ENCODE measurements at places on chromosomes 4 and X.

- DNase-seq, result no peak
Observed at GRCh38 chr4:73718375-73719373, 21.7 kb upstream of the CXCL8 start.

DNA sequence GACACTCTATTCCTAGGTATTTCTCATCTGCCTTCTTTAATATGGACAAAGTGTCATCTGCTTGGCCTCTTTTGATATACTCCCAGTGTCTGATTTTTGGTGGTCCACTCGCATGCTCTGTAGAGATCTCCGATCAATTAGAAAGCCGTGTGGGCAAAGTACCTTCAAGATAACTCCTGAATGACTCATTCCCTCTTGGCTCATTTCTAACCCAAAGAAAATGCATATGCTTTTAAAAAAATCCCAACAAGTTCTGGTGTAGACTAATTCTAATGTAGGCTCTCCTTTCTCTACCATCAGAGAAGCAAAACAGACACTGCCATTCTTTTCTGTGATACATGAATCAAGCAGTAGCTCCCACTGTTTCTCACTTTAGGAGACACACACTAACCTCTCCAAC lies 714.9 kb upstream of the ADGRL3 start:
- DNase-seq, result no peak

DNA sequence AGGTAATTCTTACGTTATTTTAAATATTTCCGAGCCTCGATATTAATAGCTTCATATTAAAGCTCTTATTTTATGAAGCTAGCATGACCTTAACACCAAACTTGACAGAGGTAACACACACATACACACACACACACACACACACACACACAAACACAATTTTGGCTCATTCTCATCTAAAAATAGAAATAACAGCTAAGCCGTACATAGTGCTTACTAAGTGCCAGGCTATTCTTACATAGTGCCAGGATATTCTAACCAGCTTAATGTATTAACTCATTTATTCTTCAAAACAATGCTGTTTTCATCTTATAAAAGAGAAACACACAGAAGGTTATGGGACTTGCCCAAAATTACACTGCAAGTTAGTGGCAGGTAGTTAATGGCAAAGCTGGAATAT lies 87.0 kb upstream of the BLTP1 start:
- DNase-seq, result no peak

DNA sequence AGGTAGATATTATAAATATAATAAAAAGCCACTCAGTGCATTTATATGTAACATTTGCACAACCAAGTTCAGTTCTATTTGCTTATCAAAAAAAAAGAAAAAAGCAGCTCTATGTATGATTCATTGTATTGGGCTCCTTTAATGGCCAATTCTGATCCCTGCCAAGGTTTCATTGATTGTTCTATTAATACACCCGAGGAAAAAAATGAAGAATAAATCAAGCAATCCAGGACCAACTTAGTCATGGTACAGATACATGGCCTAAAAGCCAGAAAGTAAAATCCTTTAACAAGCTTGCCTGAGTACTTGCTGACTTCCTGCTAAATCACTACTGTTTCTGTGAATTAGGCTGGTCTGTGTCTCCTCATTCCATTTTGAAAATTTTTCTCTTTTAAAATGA lies 77.6 kb upstream of the PCDH7 start:
- no peak for DNase-seq

DNA sequence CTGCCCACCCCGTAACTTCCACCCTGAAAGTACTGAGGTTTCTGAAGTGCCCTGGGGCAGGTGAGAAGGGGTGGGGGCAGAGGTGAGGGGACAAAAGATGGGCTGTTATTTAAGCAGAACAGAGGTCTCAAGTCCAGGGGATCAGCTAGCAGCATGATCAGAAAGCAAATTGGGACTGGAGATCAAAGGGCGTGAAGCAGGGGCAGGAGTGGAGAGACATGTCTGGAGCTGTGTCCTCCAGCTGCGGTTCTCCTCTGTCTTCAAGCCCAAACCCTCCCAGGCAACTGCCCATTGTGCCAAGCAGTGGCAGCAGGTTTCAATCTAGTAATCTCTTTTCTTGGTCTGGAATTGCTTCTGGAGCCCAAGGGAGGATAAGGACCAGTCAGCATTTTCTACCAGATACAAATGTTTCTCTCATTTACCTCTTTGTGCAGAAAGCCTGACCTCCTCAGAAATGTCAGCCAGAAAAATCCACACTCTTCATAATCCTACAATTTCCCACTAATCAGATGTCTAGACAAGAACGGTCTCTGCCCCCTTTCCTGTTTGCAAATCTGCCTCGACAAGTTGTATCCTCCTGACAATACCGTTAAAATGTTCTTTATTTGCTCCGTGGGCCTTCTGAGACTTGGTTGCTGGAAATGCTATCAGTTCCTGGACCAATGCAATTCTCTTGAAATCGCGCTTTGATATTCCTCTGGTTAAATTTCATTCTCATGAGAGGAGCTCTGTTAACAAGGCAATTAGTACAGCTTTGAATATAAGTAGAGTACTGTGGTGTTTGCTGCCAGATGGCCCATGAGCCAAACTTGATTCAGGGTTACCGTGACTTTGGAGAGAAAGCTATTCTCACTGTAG lies 23.2 kb upstream of the RASL11B start:
- no peak for DNase-seq

- DNase-seq, result no peak
Observed at GRCh38 chr4:94221916-94222315, 14.3 kb downstream of the SMARCAD1 start.

DNA sequence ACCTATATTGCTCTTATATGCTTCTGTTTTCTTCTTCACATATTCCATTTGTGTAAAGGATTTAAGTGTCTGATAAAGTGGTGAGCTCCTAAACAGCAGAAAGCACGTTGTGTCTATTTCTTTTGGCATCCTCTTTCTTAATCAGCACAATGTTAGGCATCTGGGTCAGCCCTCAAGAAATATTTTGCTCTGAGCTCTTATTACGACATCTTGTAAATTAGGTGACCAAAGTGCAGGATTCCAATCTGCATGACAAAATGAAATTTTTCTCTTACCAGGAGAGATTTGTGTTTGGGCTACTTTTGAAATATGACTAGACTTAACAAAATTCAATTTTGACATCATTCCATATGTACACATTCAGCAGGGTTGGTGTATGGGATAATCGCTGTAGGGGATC lies 210.0 kb upstream of the IGFBP7 start:
- no peak for DNase-seq

- no peak for DNase-seq
Observed at GRCh38 chr4:81152839-81153713, 61.9 kb downstream of the PRKG2 start.

- DNase-seq, result peak; percentile 39
Observed at GRCh38 chr4:159269116-159269515, 166.2 kb downstream of the RAPGEF2 start.

DNA sequence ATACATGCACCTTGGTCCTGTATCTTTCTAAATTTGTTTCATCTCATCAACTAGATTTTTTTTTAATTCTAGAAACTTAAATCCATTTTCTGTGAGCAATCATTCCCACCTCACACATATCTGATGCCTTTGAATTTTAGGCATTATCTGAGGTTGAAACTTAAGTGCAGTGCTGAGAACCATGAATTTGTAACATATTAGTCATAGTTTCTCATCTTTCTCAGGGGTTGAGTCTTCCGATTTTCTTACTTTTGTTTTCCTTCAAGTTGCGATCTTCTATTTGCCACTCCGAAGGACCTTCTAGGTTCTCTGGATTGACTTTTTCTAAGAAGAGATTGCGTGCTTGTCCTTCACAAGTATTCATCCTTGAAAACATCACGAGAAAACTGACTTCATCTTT lies 3.7 kb upstream of the NR0B1 start:
- no peak for DNase-seq

- no peak for DNase-seq
Observed at GRCh38 chrX:95885074-95885473, 799.6 kb upstream of the DIAPH2 start.

DNA sequence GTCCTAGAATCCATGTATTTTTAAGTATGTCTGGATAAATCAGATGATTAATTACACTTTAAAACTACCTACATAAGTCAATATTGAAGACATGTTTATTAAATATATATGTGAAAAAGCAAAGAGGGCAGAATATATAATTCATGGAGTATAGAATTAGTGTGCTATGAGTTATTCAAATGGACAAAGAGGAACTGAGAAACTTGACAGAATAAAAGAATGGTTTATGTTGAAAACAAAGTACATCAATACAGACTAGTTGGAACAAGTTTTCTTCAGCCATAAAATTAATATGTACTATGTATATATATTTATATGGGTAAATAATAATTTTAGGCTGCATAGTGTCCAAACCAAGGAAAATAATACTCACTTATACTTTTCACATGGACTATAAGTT lies 173.5 kb downstream of the NPFFR2 start:
- DNase-seq, result no peak

DNA sequence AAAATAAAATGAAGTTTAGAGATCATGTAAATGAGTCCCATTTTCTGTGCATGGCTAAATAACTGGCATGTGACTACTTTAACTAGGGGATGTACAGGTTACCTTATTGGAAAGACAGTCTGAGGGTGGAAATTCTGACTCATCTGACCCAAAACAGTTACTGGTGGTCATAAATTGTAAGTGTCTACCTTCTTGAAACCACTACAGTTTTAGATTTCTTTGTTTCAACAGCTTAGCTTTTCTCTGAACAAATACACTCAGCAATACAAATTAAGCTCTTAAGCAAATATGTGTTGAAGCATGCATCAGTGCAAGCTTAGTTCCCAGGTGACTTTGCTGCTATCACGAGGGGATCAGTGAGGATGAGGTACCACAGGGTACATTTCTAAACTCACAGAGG lies 60.7 kb upstream of the PGM2 start:
- no peak for DNase-seq

DNA sequence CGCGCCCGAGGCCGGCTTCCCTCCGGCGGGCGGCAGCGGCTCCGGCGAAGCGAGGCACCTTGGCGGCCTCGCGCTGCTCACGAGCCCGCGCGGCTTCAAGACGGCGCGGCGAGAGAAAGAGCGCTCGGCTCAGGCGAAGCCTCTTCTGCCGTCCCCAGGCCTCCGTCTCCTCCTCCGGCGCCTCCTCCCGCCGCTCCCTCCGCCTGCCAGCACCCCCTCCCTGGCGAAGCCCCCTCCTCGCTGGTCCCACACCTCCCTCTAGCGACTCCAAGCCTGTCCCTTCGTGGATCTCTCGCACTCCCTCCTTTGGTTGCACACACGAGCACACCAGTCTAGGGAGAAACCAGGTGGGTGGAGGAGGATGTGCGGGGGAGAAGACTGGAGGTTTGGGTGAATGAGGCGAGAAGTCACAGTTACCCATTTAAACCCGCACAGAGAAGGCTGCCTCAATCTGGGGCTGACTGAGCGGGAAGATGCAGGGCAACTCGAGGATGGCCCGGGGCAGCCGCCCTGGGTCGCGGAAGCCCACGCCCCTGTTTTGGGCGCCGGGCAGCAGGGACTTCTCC lies at the start of gene CAMK2D:
Gene CAMK2D (minus strand): TSS at position 119 of the 566 bp plus-strand sequence. CDS start 670 bp downstream, outside the sequence.
- peak; percentile 96 for DNase-seq

DNA sequence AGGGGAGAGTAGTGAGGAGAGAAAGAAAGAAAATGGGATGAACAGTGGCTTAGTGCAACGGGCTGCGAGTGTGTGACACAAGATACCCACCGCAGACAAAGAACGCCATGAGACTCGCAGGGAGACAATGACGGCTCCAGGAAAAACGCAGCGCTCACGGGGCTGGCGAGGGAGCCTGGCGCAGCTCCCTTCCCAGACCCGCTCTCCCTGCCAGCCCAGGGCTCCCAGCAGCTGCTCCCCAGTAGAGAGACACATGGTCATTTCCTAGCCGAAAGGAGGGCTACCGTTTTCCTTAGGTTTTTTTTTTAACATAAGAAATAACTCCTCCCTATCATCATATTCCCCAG lies 149.5 kb downstream of the MAML3 start:
- peak; percentile 53 for DNase-seq

- no peak for DNase-seq
Observed at GRCh38 chr4:175716961-175717360, 95.1 kb downstream of the GPM6A start.

- no peak for DNase-seq
Observed at GRCh38 chrX:71164071-71164470, 19.4 kb downstream of the NLGN3 start.

DNA sequence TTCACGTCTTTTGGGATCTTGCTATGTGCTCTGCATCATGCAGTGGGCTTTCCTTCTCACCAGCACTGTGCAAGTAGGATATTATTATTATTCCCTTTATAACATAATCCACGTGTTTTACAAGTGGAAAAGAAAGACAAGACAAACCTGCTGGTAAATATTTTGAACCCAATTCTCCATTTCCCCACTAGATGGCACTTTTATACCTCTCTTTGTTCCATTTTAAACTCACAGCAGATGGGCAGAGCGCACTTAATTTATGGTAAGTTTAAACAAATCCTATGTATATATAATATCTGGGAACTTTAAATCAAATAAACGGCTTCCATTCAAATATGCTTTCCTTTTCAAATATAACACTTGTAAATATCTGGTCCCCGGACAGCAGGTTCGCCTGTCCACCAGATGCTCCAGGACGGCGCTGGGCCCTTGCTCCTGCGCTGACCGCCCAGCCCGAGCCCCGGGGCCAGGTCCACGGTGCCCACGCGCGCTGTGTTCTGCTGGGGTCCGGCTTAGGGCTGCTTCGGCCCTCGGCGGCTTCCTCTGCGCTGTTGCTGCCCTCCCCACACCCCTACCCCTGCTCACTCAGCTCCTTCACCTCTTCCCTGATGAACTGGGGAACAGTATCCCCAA lies 31.1 kb downstream of the F11 start:
- peak; percentile 26 for DNase-seq

DNA sequence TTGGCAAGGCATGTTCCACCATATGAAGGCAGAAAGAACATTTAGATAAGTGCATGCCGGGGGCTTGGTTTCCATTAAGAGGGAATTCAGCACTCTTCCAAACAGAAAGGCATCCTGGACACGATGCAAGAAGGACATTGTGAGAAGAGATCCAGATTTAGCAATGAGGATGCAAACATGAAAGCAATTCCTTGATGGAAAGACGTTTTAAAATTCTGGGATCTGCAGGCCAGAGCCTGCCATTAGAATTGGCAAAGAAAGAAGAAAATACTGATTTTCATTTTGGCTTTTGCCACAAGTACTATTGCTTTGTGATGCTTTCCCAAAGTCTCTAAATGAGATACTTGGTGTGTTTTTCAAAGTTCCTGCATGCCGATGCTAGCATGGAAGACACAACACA lies 367.6 kb downstream of the PPP3CA start:
- DNase-seq, result no peak

- no peak for DNase-seq
Observed at GRCh38 chr4:180630012-180630665, 1613.1 kb upstream of the TENM3 start.

DNA sequence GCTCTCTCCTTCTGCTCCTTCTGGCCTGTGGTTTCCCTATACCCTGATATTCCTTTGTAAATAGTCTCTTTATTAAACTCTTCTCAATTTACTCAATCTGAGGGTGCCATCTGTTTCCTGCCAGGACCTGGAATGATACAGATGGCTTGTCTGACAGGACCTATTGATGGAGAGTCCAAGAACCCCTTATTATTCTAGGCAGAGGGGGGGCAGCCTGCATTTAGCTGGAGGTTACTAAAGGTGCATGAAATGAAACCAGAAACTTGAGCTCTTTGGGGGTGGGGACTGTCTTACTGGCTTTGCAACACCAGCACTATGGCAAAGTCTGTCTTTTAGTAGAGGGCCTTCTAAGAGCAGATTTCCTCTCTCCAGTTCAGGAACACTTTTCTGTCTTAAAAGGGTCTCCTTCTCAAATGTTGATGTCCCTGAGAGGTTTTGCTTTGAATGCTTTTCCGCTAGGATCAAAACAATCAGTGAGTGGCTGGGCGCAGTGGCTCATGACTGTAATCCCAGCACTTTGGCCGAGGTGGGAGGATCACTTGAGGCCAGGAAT lies 162.5 kb upstream of the MED14 start:
- DNase-seq, result no peak
